ENCODE measurements at places on chromosomes 4 and X.

DNA sequence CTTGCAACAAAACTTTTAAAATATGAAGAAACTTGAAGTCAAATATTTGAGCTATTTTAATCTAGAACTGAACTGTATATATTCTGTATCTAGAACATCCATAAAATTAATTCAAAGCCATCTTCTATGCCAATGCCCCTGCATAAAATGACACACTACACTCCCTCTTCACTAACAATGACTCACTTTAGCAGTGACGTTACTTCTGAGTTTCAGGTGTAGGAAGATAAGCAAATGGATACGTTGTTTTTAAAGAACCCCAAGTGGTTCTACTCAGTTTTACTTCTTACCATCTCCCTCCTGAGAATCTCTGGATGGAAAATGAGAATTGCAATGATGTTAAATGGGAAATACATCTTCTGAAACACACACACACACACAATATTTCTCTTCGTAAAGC is 45.2 kb downstream of the CXXC4 start:
- DNase-seq = no peak

- DNase-seq = no peak
Observed at GRCh38 chrX:26253526-26253925, 37.6 kb downstream of the MAGEB5 start.

DNA sequence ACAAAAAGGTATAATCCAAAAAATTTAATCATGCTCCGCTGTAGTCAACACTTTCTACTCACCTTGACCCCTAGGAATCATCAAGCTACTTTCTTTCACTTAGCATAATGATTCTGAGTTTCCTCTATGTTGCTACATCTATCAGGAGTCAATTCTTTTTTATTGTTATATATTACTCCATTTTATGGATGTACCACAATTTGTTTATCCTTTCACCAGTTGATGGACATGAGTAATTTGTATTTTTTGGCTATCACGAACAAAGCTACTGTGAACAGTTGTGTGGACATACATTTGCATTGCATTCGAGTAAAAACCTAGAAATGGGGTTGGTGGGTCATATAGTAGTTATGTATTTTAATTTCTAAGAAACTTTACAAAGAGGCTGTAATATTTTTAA is 102.9 kb downstream of the PRSS12 start:
- DNase-seq = no peak

DNA sequence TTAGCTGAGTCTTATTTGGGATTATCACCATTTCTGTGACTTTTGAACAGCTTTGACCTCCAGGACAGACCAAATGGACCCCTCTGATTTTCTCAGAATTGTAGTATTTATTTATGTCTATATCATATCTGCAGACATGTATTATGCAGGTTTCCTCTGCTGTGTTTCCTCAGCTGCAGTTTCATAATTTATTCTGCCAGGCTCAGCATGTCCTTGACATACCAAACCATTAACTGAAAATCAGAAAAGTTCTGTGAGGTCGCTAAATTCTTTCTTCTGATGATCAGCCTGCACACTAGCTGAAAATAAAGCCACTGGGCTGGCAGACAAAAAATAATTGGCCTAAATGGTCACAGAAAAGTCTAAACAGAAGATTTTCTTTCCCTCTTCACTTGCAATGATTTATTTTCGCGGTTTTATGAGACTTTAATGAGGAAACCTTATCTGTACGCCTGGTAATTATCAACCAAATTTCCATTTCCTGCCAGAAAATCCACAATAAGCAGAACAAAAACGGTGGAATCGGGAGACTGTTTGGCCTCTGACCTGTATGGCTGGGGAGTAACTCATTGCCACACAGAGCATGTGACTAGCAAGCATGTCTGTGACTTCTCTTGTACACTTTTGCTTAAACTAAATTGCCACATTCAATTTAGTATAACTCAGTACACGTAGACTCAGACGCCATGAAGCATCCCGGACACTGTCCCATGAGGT is 150.9 kb downstream of the ENPP6 start:
- no peak for DNase-seq

DNA sequence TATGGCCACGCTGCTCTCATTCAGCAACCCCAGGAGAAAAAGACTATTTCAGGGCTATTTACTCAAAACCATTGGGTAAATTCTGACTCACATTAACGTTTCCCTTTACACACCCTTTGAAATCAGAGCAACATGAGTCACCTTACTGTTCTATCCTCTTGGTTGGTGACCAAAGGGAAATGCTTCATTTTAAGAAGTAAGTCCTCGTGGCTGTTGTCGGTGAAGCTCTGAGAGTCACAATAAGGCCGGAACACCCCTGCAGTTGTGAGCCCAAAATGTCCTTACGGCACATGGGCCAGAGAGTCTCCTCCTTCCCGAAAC is 56.3 kb upstream of the SPRY1 start:
- DNase-seq = peak; percentile 66

- peak; percentile 40 for DNase-seq
Observed at GRCh38 chr4:15164571-15164970, 162.3 kb downstream of the CPEB2 start.

- no peak for DNase-seq
Observed at GRCh38 chrX:103441878-103442535, 65.7 kb downstream of the BEX3 start.

DNA sequence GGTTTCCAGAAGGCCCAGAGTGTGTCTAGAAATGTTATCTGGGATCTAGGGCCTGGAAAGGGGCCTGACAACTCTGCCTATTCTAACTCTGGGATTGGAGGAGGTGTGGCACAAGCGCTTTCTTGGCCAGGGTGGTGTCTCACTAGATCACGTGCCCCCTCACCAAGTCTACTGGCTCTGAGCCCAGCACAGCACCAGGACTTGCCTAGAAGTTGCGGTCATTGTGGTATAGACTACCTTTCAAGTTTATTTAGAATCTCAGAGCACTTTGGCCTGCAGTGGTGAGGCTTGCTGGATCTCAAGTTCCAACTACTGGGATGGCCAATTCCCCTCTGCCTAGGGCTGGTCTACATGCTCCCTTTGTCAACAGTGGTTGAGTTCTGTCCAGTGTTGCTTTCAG is 223.3 kb upstream of the MAGEB2 start:
- DNase-seq = peak; percentile 38

GRCh38 chrX:129965166-129965565 is 17.3 kb upstream of the BCORL1 start:
- no peak for DNase-seq

GRCh38 chr4:122731676-122732075 is 828 bp upstream of the BBS12 start:
- DNase-seq = no peak

GRCh38 chr4:104915864-104916263 is 230.8 kb upstream of the TET2 start:
- DNase-seq = no peak

- DNase-seq = no peak
Observed at GRCh38 chr4:161894014-161894413, 269.8 kb downstream of the FSTL5 start.
